ENCODE measurements at places on chromosomes 12 and 14.

- DNase-seq, result no peak
These were observed 314.9 kb downstream of the TMEM121 start for GRCh38 chr14:105841022-105842009.

- DNase-seq, result no peak
These were observed 10.6 kb upstream of the PELI2 start for GRCh38 chr14:56107615-56108014.

- no peak for DNase-seq
These were observed 10.0 kb upstream of the DDX47 start for GRCh38 chr12:12803186-12803585.

DNA sequence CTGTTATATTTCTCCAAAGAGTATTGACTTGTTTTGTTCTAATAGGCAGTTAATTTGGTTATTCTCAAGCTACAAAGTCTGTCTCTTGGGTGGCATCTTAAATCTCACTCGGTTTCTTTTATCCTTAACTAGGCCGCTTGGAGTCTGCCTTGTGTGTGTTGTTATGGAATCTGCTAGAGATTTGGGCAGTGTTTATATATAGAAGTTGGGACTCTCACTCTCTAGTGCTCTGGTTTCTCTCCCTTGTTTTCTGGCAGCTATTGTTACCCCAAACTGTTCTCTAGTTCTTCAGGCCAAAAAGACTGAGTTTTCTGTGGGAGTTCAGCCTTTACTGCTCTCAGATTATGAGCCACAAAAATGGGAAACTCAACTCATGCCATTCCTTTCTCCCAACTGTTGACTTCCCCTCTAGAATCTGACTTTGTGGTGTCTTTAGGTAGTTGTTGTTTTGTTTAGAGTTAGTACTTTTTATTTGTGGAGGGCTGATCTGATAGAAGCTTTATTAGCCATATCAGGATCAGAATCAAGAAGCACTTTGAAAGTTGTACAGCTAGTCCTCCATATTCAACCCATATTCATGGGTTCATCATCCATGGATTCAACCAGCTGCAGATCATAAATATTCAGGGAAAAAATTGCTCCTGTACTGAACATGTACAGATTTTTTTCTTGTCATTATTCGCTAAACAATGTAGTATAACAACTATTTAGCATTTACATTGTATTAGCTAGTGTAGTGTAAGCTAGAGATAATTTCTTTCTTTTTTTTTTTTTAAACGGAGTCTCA, 11.2 kb downstream of the PSMA6 start:
- no peak for DNase-seq

DNA sequence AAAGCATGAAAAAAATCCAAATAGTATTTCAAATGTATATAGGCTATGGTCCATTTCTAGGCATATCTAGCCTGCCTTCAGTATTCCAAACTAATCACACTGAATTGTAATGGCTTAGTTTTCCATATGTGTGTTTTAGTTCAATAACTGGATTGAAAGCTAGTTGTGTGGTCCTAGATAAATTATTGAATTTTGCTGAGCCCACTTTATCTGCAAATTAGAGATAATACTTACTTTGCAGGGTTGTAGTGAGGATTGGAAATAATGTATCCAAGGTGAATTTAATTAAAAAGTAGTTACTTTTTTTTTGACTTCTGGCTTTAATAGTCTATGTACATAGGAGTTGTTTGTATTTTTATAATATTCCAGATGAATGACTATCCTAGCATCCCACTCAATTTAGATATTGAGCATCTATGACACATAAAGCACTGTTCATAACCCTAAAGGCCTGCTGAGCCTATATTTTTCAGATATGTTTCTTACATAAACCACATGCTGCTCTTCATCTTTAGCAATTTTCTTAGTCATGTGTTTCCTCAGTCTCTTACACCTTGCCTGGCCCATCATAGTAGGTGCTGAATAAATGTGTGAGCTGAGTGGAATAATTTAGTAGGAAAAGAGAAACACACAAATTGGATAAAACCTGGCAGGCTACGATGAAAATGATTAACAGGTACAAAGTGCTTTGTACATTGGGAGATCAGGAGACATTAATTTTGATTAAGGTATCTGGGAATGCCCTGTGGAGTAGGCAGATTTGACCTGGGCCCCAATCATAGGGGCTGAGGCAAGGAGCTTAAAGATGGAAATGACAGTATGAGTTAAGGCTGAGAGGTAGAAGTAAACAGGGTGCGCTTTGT, 1.1 kb upstream of the ATP23 start:
- DNase-seq, result no peak

- no peak for DNase-seq
These were observed 267.0 kb downstream of the DACT1 start for GRCh38 chr14:58904776-58905175.

- DNase-seq, result no peak
These were observed 31.8 kb downstream of the CALM1 start for GRCh38 chr14:90428676-90429075.

- no peak for DNase-seq
These were observed 12.6 kb downstream of the GPRC5A start for GRCh38 chr12:12903642-12904609.

GRCh38 chr12:26825459-26826016, 7.5 kb downstream of the ITPR2 start:
- DNase-seq, result no peak

DNA sequence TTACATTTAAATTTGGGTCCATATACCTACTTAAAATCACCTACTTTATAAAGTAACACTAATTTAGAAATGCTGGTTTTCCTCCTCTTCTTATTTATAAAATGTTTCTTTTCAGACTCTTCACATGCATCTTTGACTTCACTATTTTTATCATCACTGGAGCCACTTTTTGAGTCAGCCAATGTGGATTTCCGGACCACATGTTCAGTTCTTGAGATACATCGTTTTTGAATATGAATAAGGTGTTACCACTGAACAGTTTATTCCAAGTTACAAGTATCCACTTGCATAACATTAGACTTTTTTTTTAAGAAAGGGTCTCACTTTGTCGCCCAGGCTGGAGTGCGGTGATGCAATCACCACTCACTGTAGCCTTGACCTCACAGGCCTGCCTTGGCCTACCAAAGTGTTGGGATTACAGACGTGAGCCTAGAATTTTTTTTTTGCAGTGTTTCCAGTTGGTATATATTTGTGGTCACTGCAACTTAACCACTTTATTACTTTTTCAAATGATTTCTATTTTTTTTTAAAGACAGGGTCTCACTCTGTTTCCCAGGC, 5.7 kb downstream of the FNTB start:
- DNase-seq, result no peak

GRCh38 chr12:44381341-44381740, 494.8 kb downstream of the NELL2 start:
- no peak for DNase-seq

- DNase-seq, result peak; percentile 82
These were observed 41.9 kb upstream of the FKBP4 start for GRCh38 chr12:2752676-2753371.

DNA sequence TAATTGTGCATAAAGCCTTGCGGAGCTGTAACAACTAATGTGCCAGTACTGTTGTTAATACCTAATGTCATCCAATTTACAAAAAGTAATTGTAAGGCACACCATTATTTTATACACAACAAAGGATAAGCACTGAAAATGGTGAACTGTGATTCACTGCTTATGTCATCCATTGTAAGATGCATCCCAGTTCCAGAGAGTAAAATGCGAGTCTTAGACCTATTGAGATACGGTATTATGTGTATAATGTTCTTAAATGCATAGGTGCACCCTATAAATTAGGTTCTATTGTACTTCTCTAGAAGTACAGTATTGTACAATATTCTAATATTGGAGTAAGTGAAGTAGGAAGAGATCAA, 406 bp downstream of the PARP2 start:
- no peak for DNase-seq

- no peak for DNase-seq
These were observed 1278.7 kb upstream of the USP15 start for GRCh38 chr12:60981473-60981872.

DNA sequence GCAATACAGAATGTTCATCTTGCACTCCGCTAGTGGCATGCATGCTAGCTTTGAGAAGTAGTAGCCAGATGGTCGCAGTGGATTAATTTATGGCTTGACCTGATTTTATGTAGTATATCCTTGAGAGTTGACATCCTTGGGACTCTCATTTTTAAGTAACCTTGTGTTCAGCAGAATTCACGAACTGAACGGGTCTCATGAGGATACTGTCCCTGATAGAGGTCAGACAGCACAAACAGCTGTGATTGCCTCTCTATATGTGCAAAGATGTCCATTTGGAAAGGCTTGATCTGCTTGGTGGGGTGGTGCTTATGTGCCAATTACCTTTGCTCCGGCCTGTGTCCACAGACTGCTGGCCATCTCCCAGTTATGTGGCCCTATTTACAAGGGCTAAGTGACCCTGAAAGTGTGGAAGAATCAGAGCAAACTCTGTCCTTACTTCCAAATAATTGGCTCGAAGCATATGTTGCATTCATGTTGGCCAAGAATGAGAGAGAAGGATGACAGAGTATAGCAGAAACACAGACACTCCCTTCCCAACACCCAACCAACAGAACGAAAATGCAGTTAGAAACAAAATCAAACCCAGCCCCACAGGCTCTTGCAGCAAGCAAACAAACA, 167.1 kb downstream of the CRADD start:
- DNase-seq, result no peak

- DNase-seq, result no peak
These were observed 128.0 kb downstream of the BCAT1 start for GRCh38 chr12:24820872-24821271.

DNA sequence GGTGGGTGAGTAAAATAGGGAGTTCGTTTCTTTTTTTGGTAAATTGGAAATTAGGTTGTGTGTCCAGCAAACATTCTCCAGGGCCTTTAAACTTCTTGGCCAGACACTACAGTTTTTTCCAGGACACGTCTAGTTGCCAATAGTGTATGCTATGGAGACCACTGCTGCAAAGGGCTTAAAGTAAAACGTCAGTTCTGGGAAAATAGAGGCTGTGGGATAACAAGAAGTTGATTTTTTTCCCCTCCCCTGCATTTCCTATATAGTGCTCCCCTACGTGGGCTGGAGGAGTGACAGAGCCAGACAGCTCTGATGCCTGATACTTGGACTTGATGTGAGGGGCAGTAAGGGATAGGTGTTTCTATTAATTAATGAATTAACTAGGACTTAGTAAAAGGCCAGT, 2.4 kb downstream of the ACVR1B start:
- no peak for DNase-seq

GRCh38 chr12:54967461-54967860, 17.1 kb downstream of the TESPA1 start:
- DNase-seq, result no peak

DNA sequence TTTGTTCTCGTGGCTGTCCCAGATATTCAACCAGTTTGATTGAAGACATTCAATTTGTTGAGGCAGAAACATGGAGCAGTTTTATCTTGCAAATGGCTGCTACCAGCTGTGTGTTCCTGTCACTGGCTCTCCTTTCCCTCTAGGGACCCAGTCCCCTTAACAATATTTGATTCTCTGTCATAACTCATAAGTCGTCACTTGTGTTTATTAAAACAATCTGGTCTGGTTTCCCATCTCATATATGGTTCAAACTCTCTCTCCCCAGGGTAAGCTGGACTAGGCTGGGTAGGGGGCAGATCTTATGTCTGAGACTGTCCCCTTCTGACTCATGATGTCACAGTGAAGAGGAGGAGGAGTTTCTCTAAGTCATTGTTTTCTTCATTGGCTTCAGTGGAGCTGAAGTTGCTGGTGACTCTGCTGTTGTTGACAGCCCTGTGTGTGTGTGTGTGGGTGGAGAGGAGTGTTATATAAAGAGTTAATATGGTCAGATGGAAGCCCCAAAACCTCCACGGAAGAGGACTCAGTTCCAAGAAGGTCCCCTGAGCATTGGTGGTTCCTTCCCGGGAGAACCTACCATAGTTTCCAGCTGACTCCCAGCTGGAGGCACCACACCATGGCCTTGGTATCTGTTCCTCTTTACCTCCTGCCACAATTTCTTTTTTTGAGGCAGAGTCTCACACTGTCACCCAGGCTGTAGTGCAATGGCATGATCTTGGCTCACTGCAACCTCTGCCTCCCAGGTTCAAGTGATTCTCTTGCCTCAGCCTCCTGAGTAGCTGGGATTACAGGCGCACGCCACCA, 16.1 kb upstream of the GNG2 start:
- no peak for DNase-seq

DNA sequence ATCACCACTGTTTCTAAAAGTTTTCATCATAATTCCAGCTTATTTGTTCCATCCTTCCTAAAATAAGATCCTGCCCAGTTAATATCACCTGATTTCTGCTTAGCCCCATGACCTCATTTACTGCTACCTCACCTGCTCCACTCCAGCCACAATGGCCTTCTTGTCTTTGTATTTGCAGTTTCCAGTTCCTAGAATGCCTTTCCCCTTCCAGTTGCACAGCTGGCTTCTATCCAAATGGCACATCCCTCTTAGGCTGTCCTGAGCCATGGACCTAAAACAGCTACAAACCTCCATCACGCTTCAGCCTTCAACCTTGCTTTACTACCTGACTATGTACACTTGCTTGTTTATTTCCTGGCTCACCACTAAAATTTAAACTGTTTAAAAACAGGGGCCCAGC, 6.5 kb upstream of the LGMN start:
- DNase-seq, result no peak

- DNase-seq, result peak; percentile 77
These were observed 35.9 kb downstream of the TESC start for GRCh38 chr12:117063162-117063911.

DNA sequence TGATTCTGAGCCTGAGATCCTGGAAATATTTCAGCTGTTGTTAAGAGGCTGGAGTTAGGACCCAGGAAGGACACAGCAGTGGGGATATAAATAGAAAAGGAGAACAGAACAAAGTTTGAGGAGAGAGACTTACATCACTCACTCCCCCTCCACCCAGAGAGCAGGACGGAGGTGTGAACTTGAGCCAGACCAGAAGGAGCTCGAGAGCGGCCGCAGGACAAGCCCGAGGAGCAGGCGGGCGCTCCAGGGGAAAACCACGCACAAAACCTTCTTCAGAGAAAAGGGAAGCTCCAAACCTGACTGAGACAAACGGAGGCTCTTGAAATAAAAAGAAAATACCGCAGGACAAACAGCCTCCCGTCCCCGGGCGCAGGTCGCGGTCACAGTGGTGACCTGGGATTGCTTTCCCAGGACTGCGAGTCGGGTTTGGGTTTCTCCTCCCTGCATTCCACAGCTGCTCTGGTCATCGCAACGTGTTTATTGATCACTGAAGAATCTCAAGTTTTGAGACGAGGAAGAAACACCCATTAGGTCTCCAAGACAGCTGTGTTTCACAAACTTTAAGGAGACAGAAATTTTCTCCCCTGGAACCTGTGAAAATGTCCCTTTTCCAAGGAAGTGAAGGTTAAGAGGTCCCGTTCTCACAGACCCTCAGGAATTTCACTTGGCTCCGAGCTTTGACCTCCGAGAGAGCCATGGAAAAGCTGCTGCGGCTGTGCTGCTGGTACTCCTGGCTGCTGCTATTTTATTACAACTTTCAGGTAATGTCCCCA, at the start of gene ADGRD1:
TSS of gene ADGRD1 (plus strand) at position 137 of the 773 bp plus-strand sequence. CDS start at position 696, 559 bp downstream.
- DNase-seq, result no peak

- DNase-seq, result no peak
These were observed 253.8 kb upstream of the E2F7 start for GRCh38 chr12:77319166-77319565.

GRCh38 chr12:62606654-62607053, 140.0 kb downstream of the MON2 start:
- no peak for DNase-seq

Data from Right ventricle myocardium inferior (tissue), 1 donor.